Anterior cingulate cortex (tissue), 58 donors: ENCODE measurements at places on chromosomes 16 and 17.
A peak's percentile ranks its signal among the peaks of the same experiment; 100 is the strongest.

- DNase-seq: no peak
Observed at GRCh38 chr17:28937044-28937729, 14.1 kb downstream of the PHF12 start.

- no peak for DNase-seq
Observed at GRCh38 chr17:29019475-29020181, 13.8 kb upstream of the SEZ6 start.

- DNase-seq: no peak
Observed at GRCh38 chr17:49577963-49578362, 2.3 kb downstream of the NXPH3 start.

DNA sequence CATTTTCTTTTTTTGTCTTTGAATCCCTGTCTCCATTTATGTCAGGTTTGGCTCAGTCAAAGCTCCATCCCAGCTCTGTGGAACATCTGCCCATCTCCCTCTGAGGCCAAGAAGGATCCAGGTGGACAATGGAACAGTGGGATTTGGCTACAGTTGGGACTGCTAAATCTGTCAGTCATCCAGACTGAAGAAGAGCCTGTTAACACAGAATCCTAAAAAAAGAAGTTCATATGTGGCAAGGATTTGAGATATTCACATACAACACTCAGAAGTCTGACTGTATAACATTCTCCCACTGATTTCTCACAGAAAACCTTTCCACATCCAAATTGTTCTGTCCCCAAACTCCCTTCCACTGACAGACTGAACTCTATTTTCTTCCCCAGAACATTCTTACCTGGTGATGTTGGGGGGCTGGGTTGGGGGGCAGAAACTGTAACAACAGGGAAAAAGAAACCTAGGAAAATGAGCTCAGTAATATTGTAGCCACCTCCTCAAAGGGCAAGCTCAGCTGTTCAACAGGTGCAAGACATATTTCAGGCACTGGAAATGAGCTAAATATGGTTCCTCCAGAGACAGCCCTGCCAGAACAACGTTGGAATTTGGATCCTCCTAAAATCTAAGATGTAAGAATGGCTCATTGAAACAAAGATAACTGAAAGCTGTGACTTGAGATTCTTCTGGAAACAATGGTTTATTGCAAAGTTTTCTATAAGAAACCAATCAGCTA is 301.5 kb upstream of the CDH5 start:
- no peak for DNase-seq

GRCh38 chr17:7838090-7839075 is 4.4 kb downstream of the KDM6B start:
- DNase-seq: no peak

- no peak for DNase-seq
Observed at GRCh38 chr17:61385577-61386236, 13.9 kb upstream of the TBX2 start.

GRCh38 chr16:56193951-56194726 is 2.9 kb downstream of the GNAO1 start:
- peak; percentile 87 for DNase-seq

DNA sequence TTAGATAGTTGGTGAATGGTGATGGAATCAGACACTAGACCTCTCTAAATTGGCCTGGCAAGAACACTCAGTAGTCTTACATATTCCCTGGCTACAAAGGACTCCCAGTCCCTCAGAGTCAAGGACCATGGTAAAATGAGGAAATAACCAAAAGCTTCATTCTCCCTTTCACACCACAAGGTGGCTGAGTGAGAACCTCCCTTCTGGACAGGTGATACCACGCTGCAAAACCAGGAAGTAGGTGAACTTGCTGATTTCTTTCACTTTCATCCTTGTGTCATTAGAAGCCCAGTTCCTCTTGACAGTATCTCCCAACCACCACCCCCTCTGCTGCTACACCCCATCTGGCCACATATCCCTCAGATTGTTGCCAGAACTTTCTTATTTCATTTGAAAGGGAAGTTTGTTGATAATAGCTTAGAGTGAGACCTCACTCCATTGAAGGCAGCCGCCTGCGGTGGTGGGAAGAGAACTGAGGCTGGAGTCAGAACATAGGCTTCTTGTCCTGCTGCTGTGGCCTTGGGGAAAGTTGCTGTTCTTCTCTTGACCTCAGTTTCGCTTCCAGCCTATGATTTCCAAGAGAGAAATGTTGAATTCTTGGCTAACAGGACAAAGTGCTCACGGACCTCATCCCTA is 290.6 kb upstream of the CCL2 start:
- DNase-seq: no peak

DNA sequence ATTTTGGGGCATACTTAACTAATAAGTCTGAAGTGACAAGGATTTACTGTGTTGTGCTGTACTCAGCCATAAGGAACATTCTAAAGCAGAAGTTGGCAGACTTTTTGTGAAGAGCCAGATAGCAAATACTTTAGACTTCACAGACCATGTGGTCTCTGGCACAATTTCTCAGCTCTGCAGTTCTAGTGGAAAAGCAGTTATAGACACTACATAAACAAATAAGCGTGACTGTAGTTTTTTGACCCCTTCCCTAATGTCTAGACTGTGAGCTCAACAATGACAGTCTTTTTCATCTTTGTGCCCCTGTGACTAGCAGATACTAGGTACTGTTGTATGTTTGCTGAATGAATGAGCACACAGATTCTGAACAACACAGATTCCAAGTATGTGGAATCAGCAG is 4.9 kb downstream of the RPAIN start:
- DNase-seq: no peak

GRCh38 chr16:13098536-13098935 is 197.1 kb downstream of the SHISA9 start:
- DNase-seq: no peak

- no peak for DNase-seq
Observed at GRCh38 chr17:12053552-12053951, 32.9 kb downstream of the MAP2K4 start.

GRCh38 chr16:17469741-17470181 is 999 bp downstream of the XYLT1 start:
- no peak for DNase-seq

DNA sequence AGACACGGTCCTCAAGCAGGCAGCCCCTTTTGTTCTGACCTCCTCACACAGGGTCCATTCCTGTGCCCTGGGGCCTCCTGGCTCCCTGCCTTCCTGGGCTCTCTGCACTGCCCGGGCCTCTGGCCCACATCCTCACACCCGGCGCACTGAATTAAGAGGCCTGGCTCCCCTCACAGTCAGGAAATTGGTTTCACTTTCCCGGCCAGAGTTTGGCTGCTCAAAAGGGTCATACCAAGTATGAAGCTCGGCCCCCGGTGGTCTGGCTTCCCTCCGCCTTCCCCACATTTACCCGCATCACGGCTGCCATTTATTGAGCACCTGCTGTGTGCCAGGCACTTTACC is 220.0 kb downstream of the NTN1 start:
- peak; percentile 70 for DNase-seq

DNA sequence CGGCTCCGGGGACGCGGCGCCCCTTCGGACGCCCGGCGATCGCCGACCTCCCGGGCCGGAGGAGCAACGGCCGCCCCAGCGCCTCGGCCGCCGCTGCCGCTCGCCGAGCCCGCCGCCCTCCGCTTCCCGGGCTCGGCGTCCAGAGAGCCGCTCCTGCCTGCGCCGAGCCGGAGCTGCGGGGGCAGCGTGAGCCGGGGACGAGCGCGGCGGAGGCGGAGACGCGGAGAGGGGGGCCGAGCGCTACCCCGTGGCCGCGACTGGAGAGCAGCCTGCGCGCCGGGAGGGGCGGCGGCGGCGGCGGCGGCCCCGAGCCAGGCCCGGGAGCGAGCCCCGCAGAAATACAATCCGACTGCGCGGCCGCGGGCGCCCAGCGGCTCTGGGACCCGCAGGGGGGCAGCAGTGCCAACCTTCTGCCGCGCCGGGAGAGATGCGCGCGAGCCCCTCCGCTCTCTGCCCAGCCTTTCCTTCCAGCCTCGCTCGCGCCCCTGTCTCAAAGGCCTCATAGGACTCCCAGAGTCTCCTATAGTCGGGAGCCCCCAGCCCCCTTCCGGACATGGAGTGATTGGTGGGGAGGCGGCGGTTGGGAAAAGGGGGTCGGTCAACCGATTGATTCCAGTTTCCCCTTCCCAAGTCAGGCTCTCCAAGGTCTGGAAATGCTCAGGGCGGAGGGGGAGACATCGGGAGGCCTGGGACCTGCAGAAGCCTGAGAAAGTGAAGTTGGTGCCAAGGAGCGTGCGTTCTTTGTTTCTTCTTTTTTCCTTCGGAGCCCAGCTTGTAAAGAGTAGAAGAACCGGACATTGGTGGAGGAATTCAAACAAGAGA is 1.0 kb upstream of the SDK2 start:
- peak; percentile 74 for DNase-seq

DNA sequence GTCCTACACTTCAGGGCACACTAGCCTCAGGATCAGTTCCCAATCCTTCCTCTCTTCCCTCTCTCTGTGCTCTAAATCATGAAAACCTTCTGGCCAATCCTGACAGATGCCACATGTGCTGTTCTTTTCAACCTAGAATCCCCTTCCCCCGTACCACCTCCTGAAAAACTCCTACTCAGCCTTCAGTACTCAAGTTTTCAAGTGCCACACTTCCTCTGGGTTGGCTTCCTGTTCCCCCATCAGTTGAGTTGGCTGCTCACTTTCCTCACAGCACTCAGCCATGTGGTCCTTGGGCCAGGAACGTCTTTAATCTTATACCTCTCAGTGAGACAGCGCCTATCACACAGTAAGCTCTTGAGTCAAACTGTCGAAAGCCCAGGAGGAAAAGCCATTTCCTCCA is 3.3 kb downstream of the ASPHD1 start:
- DNase-seq: no peak

DNA sequence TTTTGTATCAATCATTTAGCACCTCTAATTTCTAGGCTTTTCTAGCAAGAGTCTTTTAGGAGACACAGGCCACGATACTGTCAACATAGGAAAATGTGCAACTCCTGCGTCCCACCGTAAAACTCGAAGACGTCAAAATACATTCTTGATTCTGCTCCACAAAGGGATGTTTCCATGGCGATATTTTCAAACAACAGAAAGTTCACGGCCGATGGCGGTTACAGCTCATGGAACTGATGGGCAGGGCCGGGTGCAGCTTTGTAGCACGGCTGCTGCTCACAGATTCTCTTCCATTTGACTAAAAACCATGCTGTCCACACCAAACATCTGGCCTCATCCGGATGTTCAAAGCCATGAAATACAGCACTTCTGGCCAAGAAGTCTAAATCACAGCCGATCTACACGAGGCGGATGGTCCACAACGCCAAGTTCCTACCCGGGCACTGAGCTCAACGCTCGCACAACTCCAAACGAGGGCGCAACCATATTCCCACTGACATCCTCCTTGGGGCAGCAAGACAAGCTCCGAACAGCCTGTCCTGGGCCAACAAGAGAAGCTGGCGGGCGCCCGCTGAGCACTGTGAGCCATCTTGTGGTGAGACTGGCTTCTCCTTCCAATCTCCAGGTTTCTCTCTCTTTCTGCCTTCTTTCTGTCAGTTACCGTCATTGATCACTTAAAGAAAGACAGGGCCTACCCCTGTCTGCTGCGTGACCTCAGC is 79.8 kb downstream of the ZNF778 start:
- no peak for DNase-seq

- no peak for DNase-seq
Observed at GRCh38 chr16:4293822-4294457, 21.1 kb upstream of the TFAP4 start.

DNA sequence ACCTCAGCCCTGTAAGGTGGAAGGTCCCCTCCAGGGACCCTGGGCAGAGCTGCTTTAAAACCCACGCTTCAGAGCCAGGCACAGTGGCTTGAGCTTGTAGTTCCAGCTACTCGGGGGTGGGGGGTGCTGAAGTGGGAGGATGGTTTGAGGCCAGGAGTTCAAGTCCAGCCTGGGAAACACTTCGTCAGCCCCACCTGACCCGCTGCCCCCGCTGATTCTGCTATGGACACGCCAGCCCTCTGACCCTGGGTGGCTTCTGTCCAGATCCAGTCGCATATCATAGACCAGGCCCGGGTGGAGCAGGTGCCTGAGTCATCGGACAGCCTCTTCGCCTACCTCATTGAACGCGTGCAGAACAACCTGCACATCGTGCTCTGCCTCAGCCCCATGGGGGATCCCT is 35.2 kb upstream of the KDM6B start:
- DNase-seq: no peak

GRCh38 chr16:79272141-79272577 is 328.4 kb downstream of the MAF start:
- no peak for DNase-seq

- DNase-seq: no peak
Observed at GRCh38 chr17:81846743-81847689, 12.2 kb upstream of the PPP1R27 start.

- DNase-seq: no peak
Observed at GRCh38 chr17:45302649-45303173, 14.1 kb downstream of the MAP3K14 start.

- DNase-seq: no peak
Observed at GRCh38 chr16:87527055-87527724, 34.4 kb upstream of the ZCCHC14 start.

- DNase-seq: no peak
Observed at GRCh38 chr17:31286587-31286986, 10.5 kb downstream of the OMG start.

DNA sequence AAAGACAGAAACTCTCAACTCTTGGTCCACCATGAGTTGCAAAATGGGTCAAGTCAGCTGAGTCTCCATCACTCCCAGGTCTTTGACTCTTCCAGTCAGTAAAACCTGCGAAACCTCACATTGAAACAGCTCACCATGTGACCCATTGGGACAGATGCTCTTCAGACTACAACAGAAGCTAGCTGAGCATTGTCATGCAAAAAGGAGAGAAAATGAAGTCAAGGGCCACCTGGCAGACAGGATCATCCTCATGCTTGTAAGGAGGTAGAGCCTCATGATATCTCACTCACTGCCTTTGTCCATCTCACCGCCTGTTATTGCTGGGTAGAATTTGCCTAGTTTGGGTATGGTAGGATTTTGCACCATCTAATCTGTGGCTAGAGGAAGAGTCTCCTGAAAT is 50.2 kb downstream of the MAF start:
- no peak for DNase-seq

GRCh38 chr17:31224366-31224765 is 72.7 kb downstream of the OMG start:
- no peak for DNase-seq

GRCh38 chr16:79915761-79916160 is 315.2 kb upstream of the MAF start:
- no peak for DNase-seq

GRCh38 chr16:22192261-22193062 is 13.6 kb upstream of the EEF2K start:
- peak; percentile 37 for DNase-seq

GRCh38 chr16:72404299-72404698 is 232.3 kb upstream of the PMFBP1 start:
- no peak for DNase-seq

- no peak for DNase-seq
Observed at GRCh38 chr16:86598607-86599565, 20.5 kb downstream of the FOXL1 start.

GRCh38 chr16:67188323-67188722 is 1.6 kb downstream of the EXOC3L1 start:
- no peak for DNase-seq
